NCI-H460 (cell line): ENCODE measurements at places on chromosomes 13 and 19. TPM values are rescaled to one million over a fixed set of nuclear protein-coding genes. Genes with fewer than 3 reads are reported as not detected.

DNA sequence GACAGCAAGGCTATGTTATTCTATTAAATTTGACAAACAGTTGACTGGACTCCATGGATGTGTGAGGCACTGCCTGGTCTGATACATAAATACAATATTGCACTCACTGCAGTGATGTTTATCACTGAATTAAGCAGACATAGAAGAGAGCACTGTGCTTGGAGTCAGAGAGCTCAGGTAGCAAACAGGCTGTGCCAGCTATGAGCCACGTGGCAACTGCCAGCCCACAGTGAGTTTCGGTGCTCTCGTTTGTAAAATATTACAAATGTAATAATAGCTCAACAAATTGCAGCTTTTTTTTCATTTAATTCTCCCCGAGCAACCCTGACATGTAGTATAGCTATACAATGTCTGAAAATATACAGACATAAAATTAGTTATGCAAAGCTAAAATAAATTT, 237.3 kb downstream of the NALCN start:
- DNase-seq = no peak

GRCh38 chr13:109790086-109790485, 3.7 kb upstream of the IRS2 start:
- no peak for DNase-seq

Gene ZNF112
- total RNA-seq = 2.5 and 4.5 TPM in 2 replicates

Gene PSPN
- 1.1 and 5.3 TPM in 2 replicates for total RNA-seq

Gene TEKTIP1
- not detected in 2 replicates for total RNA-seq

- no peak for DNase-seq
Measured at GRCh38 chr13:40043764-40044163, 388.3 kb downstream of the COG6 start.

DNA sequence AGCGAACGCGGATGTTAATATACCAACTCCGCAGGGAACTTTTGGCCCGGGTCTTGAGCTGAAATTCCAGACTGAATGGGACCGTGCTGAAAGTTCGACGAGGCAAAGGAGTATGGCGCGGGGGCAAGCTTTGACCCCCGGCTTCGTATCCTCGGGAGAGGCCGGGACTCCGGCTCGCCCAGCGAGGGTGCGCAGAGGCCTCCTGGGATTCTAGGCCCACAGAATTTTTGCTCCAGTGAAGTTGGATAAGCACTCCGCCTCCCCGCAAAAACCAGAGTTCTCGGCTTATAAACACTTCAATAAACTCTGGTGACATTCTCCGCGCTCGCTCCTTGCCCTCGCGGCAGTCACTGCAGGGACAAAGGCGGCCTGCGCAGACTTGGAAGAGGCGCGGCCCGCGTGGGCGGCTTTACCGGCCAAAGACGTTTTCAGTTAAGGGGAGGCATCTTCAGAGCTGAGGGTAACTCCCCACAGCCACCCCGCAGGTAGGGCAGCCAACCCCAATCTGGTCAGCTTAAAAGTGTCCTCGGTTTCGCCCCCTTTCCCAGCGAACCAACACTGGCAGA, 112.6 kb downstream of the KCNRG start:
- no peak for DNase-seq

DNA sequence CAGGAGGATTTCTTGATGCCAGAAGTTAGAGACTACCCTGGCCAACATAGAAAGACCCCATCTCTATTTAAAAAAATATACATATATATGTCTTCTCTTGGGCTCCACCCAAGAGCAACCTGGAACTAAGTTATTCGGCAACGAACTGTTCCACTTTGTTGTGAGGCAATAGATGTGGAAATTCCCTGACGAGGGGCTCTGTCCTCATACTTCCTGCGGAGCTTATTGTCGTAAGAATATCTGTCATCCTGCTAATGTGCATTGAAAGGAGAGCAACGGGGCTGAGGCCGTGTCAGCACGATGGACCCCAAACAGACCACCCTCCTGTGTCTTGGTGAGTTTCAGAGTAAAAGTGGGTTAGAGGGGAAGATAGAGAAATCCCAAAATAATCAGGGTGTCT, at the start of gene FCAR:
TSS of gene FCAR (plus strand) at position 246 of the 400 bp plus-strand sequence. CDS start at position 301, 55 bp downstream.
- DNase-seq = no peak

Gene EXOSC5
- 16.5 and 23.5 TPM in 2 replicates for total RNA-seq

DNA sequence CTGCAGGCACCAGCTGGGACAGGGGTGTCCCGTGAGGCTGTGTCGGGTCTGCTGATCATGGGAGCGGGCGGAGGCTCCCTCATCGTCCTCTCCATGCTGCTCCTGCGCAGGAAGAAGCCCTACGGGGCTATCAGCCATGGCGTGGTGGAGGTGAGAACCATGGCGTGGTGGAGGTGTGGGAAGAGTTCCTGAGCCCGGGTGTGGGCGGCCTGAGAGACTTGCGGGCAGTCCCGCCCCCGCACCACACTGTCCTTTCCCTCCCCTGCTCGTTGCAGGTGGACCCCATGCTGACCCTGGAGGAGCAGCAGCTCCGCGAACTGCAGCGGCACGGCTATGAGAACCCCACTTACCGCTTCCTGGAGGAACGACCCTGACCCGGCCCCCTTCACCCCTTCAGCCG, 10.7 kb downstream of the APLP1 start:
- DNase-seq = no peak

- no peak for DNase-seq
Measured at GRCh38 chr13:59247171-59247570, 916.6 kb downstream of the DIAPH3 start.

GRCh38 chr13:30398601-30399072, 23.7 kb upstream of the UBE2L5 start:
- DNase-seq = no peak

Gene ZNF575
- 0.32 and 0.35 TPM in 2 replicates for total RNA-seq

Gene CEACAM4
- total RNA-seq = not detected in 2 replicates

- DNase-seq = no peak
Measured at GRCh38 chr19:34269489-34269888, 15.1 kb downstream of the GARRE1 start.

Gene RFPL4A
- total RNA-seq = not detected in 2 replicates

DNA sequence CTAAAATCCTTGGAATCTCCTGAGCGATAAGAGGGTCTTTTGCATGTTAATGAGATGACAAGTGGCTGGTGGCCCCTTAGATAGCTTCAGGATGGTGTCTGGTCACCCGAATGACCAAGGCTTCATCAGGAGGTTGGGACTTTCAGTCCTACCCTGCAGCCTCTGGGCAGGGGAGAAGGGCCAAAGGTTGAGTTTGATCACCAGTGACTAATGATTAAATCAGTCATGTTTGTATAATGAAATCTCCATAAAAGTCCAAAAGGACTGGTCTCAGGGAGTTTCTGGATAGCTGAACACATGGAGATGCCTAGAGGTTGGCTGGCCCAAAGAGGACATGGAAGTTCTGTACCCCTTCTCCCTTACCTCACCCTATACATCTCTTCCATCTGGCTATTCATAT, 316.2 kb downstream of the MTUS2 start:
- DNase-seq = no peak
